ENCODE measurements at places on chromosomes 1 and 21. TPM values are rescaled to one million over a fixed set of nuclear protein-coding genes. Genes with fewer than 3 reads are reported as not detected.

DNA sequence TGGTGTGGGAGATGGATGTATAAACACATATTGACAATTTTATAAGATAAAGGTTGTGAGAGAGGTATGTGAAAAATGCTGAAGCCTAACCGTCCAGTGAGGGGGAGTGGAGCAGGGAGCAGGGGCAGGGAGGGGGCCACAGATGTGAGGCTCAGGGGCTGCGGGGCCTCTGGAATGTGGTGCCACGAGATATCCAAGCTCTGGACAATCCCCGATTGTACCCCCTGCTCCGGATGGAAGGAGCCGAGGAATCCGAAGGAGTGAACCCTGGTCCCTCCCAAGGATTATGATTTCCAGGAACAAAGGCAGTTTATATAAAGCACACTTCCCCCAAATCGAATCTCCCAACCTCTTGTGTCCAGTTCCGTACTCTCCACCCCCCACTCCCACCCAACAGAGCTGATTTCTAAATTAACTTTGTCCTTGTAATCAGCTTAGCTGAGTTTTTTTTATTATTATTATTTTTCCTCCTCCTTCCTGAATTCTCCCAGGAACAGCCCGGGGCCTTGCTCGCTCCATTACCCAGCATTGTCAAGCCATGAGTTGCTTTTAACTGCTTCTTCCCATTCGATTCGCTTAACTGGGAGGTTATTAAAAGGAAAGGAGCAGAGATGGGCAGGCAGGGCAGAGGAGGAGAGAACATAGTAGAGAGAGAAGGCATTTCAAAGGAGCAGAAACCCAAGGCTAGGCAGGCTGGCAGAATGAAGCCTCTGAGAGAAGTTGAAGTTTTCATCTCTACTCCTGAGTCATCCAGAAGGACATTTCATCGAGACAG lies 9.4 kb downstream of the KIRREL1 start:
- no peak for DNase-seq

DNA sequence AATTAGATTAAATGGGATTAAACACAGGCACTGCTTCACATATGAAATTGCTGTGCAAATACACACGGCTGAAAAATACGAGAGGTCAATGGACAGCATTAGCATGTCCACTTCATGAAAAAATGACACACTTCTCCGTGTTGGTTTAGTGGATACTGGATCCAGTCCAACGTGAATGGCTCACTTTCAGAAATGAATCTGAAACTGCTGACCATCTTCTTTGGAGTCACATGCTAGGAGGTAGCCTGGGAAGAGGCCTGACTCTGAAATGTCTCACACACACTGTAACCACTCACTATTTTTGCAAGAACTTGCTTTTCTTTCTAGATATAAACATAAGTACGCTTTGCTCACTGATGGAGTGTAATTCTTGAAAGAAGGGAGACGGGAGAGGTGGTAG lies 127.3 kb downstream of the HLCS start:
- no peak for DNase-seq

- DNase-seq = no peak
Observed at GRCh38 chr1:75392278-75392677, 218.6 kb downstream of the SLC44A5 start.

DNA sequence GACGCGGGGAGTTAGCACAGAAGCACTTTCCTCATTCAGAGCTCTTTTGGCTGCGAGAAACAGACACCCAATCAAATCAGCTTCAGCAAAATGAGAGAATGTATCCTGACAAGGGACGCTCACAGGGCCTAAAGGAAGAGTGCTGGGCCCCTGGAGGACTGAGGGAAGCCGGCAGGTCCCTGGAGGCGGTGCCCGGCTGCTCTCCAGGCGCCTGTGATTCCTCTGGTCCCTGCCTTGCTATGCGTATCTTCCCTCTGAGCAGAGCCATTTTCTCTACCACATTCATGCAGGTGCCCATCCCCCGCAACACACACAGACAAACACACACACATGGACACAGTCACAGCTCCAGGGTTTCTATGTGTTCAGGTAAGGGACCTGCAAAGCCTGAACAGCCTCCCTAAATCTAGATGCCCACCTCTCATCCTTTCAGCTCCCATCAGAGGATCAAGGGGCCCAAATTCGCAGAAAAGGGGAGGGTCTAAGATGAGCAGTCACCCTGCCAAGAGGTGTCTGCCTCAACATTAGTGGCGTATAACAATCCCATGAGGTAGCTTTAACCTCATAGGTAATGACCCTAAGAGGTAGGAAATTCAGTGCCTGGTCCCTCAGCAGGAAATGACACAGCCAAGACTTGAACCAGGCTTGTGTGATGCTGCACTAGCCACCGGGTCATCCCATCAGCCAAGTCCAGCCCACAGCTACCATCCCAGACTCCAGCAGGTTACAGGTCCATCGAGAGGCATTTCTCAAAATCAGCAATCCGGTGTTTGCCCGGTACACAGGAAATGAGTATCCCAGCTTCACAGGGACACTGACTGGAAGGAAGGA lies 29.0 kb downstream of the PTAFR start:
- no peak for DNase-seq

RTCA gene
- 46.2 TPM for total RNA-seq

DNA sequence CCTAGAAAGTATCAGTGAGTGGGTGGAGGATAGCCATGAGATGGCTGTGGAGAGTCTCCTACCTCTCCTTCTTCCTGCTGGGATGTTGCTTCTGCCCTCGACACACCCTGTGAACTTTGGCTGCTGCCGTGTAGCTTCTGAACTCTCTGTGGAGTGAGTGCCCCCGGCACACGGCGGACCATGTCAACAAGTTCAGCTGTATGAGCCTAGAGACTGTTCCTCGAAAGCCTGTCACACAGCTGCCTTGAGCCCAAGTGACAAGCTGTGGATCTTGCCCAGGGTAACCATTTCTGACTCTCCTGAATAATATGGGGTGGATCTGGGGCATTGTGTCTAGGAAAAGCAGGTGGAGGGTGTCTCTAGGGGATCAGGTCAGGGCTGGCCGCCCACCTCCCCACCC lies 143.2 kb downstream of the NOS1AP start:
- DNase-seq = no peak

PDE4B gene
- 12.0 TPM for total RNA-seq

- no peak for DNase-seq
Observed at GRCh38 chr1:37722181-37723071, 30.1 kb downstream of the CDCA8 start.

ESPN gene
- 0.24 TPM for total RNA-seq

BEND5 gene
- total RNA-seq = 4.6 TPM

- no peak for DNase-seq
Observed at GRCh38 chr1:181568736-181569135, 85.4 kb downstream of the CACNA1E start.

LIN28A gene
- total RNA-seq = not detected

PGLYRP4 gene
- not detected for total RNA-seq

DNA sequence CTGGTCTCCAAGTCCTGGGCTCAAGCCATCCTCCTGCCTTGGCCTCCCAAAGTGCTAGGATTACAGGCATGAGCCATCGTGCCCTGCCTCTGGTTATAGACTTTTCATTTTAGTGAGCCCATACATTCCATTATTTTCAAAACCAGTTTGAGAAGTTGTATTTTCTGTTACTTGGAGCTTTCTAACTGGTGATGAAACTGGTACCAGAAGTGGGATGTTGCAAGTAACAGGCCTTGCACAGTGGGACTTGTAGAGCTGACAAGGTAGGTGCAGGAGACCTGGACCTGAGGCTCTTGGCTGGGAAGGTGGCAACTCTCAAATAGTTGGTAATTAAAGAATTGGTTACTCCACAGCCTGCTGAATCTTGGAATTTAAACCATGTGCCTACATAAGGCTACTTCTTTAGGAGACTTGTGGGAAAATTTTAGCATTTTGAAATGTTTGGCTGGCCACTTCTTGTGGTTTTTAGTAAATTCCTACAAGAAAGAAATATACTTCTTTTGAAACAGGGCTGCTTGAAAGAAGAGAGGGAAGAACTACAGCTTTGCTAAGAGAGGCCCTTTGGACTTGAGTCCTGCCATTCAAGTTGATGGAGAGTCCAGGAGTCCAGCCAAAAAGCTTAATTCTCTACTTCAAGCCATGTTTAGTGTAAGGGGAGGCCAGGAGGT lies 9.8 kb upstream of the ALPL start:
- DNase-seq = no peak

DNA sequence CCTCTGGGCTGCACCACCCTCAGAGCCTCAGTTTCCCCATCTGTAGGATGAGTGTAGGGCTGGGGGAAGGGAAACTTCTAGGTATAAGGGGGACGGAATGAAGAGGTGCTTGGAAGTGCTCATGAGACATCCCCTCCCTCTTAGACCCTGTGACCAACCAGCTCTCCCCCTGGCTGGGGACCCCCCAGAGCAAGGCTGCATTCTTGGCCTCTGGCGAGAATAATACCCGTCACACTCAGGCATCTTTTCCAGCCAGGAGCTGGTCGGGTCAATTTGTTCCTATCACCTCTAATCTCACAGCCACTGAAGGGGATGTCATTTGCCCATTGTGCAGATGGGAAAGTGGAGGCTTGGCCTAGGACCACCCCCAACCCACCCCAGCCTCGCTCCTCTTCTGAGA lies 443.0 kb downstream of the PTPRU start:
- DNase-seq = no peak

GRCh38 chr1:7335224-7335879 lies 435.7 kb upstream of the VAMP3 start:
- DNase-seq = no peak

DNA sequence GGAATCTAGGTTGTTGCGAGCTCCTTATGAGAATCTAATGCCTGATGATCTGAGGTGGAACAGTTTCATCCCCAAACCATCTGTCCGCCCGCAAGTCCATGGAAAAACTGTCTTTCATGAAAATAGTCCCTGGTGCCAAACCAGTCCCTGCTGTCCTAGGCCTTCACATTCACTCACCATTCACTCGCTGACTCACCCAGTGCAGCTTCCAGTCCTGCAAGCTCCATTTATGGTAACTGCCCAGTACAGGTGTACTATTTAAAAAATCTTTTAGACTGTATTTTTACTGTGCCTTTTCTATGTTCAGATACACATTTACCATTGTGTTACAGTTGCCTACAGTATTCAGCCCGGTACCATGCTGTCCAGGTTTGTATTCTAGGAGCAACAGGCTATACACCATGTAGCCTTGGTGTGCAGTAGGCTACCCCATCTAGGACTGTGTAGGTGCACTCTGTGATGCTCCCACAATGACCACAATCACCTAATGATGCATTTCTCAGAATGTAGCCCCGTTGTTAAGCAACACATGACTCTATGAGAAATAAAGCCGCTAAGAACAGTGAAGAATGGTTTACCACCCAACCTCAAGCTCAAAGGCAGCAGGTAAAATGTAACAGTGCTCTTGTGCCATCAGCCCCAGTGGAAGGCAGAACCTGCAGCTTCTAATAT lies 2.4 kb downstream of the ECHDC2 start:
- no peak for DNase-seq

PLCH2 gene
- total RNA-seq = 0.46 TPM

GRCh38 chr21:44263768-44264167 lies 2.1 kb upstream of the DNMT3L start:
- DNase-seq = no peak

DNA sequence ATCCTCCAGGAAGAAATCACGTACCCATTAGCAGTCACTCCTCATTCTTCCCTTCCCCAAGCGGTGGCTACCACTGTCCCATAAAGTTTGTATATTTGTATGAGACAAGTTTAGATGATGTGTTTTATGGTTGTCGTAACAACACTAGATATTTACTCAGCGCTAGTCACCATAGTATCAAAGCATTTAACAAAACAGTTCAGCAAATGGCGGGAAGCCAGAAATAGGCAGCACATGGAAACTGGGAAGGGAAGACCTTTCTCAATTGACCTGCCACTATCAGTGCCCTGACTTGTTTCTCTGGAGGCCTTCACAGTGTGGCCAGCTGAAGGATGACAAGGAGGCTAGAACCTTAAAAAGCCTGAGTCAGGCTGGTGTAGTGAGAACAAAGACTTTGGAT lies 31.1 kb downstream of the CNST start:
- DNase-seq = no peak

GRCh38 chr21:29436143-29436542 lies 137.4 kb downstream of the BACH1 start:
- peak; percentile 53 for DNase-seq

CNST gene
- 18.4 TPM for total RNA-seq

GRCh38 chr21:34844924-34845238 lies 176.1 kb downstream of the CLIC6 start:
- DNase-seq = no peak

- DNase-seq = no peak
Observed at GRCh38 chr1:88877382-88877825, 14.0 kb downstream of the GTF2B start.

GRCh38 chr1:998995-999724 lies 737 bp downstream of the HES4 start:
- peak; percentile 71 for DNase-seq

WNT3A gene
- not detected for total RNA-seq

MTR gene
- total RNA-seq = 49.0 TPM

DNA sequence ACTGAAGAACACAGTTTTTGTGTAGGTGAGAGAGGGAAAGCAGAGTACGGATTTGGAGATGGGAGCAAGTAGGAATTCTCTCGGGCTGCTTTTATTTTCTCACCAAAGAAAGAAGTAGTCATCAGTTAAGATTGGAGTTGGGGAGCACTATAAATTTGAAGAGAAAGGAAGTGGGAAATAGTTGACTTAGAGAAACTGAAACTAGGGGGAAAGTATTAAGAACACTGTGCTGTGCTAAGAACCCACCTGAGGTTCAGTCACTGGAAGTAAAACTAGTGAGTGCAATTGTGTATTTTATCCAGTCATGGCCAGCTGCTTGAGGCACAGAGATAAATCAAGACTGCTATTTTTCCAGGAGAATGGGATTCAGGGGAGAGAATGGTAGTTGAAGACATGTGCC lies 37.4 kb downstream of the CLCC1 start:
- no peak for DNase-seq

BARHL2 gene
- not detected for total RNA-seq

DNA sequence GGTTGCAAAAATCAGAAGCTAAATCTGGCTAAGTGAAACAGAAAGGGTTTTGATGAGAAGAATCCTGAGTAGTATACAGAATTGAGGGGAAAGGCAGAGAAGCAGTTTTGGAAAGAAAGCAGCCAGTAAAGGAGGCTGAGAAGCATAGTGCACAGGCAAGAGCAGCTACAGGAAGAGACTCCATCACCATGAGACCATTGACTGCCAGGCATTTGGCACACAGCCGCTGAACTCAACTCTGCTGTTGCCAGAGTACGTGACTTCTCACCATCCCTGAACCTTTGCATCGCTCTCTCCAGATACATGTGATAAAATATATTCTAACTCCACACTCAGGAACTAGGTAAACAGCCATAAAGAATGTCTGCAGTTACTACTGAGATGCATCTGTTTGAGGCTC lies 128.3 kb upstream of the C1orf21 start:
- no peak for DNase-seq

DNA sequence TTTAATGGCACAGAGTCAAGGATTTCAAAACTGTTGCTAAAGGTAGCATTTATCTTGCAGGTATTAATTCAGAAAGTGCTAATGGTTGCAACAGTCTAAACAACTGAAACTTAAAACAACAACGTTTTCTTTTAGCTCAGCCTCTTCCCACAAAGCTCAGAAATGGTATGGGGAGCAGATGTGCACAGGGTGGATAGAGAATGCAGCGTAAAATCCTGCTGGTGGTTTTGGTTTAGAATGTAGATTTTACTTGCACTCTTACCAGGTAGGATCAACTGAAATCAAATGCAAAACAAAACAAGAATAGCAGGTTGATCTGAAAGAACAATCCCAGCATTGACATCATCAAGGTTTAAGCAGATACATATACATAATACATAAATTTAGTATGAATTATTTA lies 3.8 kb upstream of the LRRC8C start:
- no peak for DNase-seq

AJAP1 gene
- not detected for total RNA-seq

CR1L gene
- not detected for total RNA-seq

GRCh38 chr1:92994105-92994712 lies 32.9 kb upstream of the DIPK1A start:
- DNase-seq = no peak

IPO13 gene
- 56.9 TPM for total RNA-seq

- no peak for DNase-seq
Observed at GRCh38 chr1:170803711-170804110, 131.6 kb upstream of the MROH9 start.

Measured in Right ventricle myocardium inferior (tissue), 1 donor.